ENCODE measurements at places on chromosomes 5 and 9.

- no peak for DNase-seq
These were observed 214.7 kb upstream of the TLX3 start for GRCh38 chr5:171094356-171094755.

DNA sequence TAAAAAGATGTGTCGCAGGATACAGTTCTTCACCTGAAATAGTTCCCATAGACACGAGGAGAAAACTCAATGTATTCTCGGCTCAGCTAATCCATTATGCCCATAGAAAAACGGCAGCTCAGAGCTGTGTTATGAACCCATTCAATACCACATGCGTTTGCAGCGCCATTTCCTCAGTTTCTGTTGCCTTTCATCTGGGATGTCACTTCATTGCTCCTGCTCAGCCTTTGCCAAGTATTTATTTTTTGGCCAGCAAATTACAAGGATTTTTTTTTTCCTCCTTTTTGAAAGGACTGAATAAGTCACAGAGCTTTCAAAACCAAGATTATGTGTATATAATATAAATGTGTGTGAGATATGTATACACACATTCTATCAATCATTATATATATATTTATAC is 280.9 kb downstream of the MARCHF11 start:
- no peak for DNase-seq

DNA sequence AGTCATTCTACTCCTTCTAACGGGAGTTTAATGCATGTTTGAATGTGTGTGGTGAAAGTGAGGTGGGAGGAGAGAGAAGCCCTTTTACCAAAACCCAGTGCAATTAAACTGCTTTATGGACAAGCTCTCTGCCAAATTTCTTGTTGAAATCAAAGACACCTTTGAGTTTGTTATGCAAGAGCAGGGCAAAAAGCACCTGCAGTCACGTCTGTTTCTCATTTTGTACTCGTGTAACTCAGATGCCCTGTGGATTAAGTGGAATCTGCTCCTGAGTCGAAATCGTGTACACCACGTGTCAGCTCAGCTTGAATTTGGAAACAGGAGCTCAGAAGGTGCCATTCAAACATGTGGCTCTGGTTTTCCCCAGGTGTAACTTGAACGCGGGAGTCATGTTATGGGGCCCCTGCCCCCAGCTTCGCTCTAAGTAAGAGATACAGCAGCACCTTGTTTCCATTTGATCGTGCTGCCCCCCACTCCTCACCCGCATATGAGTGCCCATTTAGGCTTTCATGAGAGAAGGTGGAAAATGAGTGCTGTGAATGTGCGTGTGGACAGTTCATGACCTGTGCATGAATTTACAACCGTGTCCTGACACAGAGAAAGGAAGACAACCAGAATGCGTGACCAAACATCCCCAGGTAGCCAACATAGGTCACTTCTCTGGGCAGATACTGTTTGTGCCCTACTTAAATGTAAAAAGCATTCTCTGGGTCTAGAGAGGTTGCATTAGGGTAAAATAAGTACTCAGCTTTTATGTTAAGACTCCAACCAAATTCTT is 347.0 kb upstream of the SLC30A5 start:
- DNase-seq = no peak

- no peak for DNase-seq
These were observed at the start of gene PTPN3 for GRCh38 chr9:109498195-109499092. TSS of gene PTPN3 (minus strand) at chr9:109498307. CDS start at chr9:109463434, 34,873 bp downstream.

Data from islet precursor cell (in vitro differentiated cells).